ENCODE measurements at places on chromosomes 16 and 17.

DNA sequence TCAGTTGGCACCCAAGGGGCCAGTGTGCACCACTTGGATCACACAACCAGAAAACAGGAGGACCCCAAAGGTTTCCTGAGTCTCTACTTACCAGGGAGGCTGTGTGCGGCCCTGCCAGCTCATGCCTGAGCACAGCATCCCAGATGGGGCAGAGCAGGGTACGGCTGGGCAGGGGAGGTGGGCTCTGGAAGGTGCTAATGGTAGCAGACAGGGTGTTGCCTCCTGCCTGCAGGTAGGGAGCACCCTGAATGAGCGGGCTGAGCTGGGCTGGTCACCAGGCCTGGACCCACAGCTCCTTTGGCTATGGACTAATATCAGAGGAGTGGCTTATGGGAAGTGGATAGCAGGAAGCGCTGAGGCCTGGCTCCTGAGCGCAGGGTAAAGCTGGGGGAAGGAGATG is 14.6 kb downstream of the RECQL5 start:
- no peak for DNase-seq

DNA sequence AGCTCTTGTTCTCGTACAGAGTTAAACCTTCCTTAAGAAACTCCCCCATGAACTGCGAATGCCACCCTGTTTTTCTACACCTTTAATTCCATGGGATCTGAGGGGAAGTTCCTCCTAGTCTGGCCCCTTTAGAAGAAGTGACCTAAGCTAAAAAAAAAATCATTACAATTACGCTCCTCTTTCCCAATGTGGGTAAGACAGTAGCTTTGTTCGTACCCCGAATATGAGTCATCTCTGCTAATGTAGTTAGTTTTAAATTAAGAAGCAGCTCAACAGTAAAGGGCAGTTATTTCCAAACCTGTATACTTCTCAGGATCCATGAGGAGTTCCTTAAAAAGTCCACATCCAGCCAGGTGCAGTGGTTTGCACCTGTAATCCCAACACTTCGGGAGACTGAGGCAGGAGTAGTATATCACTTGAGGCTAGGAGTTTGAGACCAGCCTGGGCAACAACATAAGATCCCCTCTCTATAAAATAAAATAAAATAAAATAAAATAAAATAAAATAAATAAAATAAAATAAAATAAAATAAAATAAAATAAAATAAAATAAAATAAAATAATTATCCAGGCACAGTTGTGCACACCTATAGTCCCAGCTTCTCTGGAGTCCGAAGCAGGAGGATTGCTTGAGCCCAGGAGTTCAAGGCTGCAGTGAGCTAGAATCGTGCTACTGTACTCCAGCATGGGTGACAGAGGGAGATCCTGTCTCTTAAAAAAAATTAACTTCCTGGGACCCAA is 26.1 kb downstream of the RCVRN start:
- no peak for DNase-seq

- no peak for DNase-seq
Observed at GRCh38 chr16:65965628-65966027, 400.9 kb upstream of the CDH5 start.

DNA sequence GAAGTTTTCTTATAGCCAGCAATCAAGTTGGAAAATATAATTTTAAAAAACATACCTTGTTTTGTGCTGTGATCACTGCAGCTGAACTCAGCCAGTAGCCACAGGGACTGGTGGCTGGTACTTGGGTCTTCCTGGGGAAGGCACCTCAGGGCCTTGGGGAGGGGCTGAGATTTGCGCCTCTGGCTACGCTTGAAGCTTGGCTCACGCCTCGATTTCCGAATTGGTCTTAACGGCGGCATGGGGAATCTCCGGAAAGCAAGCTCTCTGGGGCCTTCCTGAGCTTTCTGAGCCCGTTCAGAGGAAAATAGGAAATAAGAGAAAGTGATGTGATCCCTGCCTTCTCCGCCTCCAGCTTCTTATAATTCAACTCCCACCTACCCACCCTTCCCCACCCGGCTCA is 11.3 kb upstream of the USP7 start:
- no peak for DNase-seq

DNA sequence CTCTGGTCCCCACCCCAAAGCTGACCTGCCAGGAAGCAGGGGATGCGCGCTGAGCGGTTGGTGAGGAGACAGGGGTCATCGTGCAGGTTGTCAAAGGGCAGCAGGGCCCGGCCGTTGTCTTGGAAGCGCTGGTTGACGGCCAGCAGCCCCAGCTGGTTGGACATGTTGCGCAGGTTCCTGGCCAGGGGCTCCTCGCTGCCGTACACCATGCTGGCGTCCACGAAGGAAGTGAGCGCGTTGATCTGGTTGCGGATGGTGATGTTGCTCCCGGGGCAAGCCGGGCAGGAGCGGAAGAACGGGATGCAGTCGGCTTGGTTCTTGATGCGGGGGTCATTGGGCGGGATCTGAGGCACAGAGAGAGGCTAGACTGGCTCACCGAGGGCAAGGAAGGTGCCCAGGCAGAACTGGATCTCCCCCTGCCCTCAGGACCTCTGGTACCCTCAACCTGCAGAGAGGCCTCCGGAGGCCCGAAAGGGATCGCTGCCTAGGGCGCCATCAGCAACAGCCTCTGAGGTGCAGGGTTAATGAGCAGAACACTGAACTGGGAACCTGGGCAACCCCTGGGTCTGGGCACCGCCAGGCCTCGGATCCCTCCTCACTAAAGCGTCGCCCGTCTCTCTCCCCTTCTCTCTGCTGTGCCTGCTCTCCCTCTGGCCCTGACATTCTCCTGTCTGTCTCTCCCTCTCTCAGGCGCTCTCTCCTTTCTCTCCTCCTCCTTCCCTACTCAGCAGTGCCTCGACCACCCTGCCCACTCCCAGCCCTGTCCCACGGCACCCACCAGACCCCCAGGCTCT is 2.7 kb downstream of the MPO start:
- no peak for DNase-seq

DNA sequence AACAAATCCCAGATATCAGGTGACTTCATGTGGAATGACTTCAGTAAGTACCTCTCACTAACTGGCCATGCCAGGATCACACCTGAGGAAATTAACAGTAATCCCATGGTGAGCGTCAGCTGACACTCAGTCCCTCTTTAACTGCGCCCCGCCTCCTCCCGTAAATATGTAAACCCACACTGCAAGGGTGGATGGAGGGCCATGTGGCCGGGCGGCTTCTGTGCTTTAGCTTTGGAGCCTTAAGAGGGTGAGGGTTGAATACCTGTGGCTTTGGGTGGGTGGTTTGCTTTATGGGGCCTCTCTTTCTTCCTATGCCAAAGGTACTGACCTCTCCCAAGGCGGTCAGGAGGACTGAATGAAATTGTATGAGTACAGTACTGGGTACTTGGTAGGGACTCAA is 141.7 kb downstream of the MRM1 start:
- no peak for DNase-seq

GRCh38 chr17:10380631-10381408 is 8.0 kb upstream of the MYH13 start:
- DNase-seq, result no peak

- DNase-seq, result no peak
Observed at GRCh38 chr17:27319541-27320221, 25.8 kb downstream of the WSB1 start.

DNA sequence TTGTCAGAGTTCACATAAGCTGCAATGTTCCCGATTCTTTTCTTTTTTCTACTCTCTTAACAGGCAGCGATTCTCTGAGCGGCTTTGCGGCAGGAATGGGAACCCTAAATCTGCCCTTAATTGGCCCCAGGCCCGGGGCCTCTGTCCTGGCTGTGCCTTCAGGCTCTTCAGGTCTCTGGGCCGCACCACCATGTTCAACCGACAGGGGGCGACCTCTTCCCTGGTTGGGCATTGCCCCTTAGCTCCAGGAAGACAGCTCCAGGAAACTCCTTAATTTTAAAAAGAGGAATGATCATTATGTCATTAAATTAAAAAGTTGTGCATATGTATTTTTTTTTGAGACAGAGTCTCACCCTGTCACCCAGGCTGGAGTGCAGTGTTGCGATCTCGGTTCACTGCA is 20.3 kb downstream of the CACNG5 start:
- DNase-seq, result no peak

DNA sequence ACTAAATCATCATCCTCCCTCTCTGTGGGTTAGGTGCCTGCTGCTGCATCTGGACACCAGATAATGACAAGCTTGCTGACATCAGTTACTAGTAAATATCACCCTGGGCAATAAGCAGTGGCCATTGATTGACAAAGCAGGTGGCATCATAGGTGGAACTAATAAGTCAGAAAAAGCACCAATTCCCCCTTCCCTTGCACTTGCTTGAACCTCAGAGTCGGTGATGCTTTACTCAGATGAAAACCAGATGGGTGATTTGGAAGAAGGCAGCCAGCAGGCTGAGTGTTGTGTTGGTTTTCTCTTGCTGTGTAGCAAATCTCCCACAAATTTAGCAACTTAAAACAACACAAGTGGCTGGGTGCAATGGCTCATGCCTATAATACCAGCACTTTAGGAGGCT is 146.9 kb upstream of the NOL11 start:
- no peak for DNase-seq

DNA sequence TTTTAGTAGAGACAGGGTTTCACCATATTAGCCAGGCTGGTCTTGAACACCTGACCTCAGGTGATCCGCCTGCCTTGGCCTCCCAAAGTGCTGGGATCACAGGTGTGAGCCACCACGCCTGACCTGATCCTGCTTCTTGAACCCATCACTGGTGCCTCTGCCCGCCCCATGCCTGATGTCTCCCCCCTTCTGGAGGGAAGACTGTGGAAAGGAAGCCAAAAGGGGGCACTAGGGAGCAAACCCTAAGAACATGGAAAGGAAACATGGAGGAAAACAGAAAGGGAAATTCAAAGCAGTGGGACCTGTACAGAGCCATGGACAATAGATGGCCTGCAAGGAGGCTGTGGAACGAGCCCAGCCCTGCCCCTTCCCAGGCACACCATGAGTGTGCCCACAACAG is 31.1 kb upstream of the FASN start:
- DNase-seq, result no peak

DNA sequence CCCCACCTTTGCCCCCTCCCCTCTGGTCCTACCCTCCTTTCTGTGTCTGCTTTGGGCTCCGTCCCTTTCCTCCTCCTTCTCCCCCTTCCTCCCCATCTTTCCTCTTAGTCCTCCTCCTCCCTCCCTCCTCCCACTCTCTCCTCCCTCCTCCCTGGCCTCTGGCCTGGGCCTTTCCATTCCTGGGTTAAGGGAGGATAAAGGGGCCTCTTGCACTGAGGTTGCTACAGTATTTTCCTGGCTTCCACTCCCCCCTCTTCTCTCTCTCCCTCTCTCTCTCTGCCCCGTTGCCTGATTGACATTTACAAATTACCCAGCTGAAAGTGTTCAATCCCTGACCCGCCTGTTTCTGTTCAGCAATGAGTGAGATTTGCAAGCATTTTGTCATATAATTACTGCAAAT is 44.0 kb downstream of the MRM1 start:
- no peak for DNase-seq

GRCh38 chr17:56676810-56677209 is 83.3 kb downstream of the NOG start:
- DNase-seq, result no peak

DNA sequence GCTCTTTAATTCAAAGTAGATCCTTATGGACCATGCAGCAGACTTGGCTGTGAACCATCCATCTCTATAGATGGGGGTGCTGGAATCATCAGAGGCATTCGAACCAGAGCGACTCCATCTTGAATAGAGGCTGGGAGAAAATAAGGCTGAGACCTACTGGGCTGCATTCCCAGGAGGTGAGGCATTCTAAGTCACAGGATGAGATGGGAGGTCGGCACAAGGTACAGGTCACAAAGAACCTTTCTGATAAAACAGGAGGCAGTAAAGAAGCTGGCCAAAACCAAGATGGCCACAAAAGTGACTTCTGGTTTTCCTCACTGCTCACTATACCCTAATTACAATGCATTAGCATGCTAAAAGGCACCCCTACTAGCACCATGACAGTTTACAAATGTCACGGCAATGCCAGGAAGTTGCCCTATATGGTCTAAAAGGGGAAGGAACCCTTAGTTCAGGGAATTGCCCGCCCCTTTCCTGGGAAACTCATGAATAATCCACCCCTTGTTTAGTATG is 89.2 kb upstream of the BRD7 start:
- no peak for DNase-seq

- no peak for DNase-seq
Observed at GRCh38 chr17:63116967-63117830, 151.2 kb downstream of the TANC2 start.

DNA sequence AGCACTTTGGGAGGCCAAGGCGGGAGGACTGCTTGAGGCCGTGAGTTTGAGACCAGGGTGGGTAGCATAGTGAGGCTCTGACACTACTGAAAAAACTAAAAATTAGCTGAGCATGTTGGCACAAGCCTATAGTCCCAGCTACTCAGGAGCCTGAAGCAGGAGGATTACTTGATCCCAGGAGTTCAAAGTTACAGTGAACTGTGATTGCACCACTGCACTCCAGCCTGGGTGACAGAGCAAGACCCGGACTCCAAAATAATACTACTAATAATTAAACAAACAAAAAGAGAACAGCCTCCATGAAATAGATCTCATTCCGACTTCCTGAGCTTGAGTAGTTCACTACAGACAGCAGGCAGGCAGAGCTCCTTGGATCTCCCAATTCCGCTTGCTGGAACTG is 2.7 kb upstream of the RBBP6 start:
- no peak for DNase-seq

DNA sequence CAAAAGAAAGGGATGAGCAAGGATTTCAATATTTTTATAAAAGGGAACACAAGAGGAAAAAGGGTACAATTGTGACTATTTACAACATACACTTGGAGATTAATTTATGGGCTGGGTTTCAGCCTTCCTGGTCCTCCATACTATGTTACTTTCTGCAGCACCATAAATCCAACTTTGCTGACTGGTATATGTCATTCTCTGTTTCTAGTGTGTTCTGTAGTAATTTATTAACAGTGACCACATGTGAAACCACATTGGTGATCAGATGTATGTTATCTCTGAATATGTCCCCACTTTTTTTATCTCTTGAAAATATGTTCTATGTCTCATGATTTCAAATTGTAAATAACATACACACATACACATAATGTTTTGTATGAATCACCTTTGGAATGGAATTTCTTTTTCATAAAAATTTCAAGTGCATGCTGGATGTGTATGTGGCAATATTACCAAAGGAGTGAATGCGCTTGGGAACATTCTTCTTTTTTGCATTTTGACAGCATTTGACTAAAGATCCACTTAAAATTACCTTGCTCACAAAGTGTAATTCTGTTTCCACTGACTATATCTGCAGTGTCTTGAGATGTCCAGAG is 2.9 kb upstream of the LYRM9 start:
- DNase-seq, result no peak

GRCh38 chr17:31564291-31564690 is 172.8 kb downstream of the RAB11FIP4 start:
- DNase-seq, result no peak

GRCh38 chr17:78785663-78786057 is 3.6 kb upstream of the CYTH1 start:
- no peak for DNase-seq

GRCh38 chr17:66422186-66422585 is 119.8 kb downstream of the PRKCA start:
- DNase-seq, result no peak
